ENCODE measurements at places on chromosomes 3 and 15.

- DNase-seq, result no peak
Observed at GRCh38 chr15:85956532-85957275, 123.0 kb upstream of the AGBL1 start.

GRCh38 chr3:134085034-134085775 lies 55.5 kb upstream of the SLCO2A1 start:
- DNase-seq, result no peak

DNA sequence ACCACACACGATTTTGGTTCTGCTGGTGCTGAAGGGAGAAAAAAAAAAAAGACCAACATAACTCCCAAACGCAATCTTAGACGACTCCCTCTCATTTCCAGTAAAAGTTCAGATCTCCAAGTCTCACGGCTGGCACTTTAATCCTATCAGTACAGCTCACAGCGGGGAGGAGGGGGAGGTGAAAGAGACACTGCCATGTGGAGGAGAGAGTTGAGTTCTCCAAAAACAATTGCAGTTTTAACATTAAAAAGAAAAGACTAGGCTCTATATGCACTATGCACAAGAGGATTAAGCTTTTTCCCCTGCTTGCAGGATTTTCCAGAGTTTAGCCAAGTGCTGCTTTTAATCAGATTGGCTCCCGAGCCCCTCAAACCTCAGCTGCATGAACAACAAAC lies 16.8 kb downstream of the BMF start:
- DNase-seq, result peak; percentile 65

- DNase-seq, result no peak
Observed at GRCh38 chr3:107992976-107993684, 97.7 kb downstream of the CD47 start.

GRCh38 chr3:61808526-61808925 lies 247.2 kb downstream of the PTPRG start:
- peak; percentile 84 for DNase-seq

GRCh38 chr3:38454884-38455638 lies 1.4 kb downstream of the ACVR2B start:
- peak; percentile 93 for DNase-seq

GRCh38 chr3:139764936-139765335 lies 87.2 kb upstream of the NMNAT3 start:
- DNase-seq, result no peak

DNA sequence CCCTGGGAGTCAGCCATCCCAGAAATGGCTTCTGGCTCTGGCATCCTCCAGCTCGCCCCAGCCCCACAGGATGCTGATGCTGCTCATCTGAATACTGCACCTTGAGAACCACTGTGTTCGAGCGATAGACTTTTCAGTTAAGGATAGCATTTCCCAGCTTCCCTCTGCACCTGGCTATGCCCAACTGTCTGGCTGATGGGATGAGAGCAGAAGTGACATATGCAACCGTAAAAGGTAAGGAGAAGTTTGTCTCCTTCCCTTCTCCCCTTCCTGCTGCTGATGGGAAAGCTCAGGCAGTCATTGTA lies 9.7 kb upstream of the HHATL start:
- DNase-seq, result no peak

- no peak for DNase-seq
Observed at GRCh38 chr3:64344721-64345207, 119.5 kb upstream of the PRICKLE2 start.

- no peak for DNase-seq
Observed at GRCh38 chr15:58355973-58356372, 75.8 kb upstream of the LIPC start.

GRCh38 chr3:182632077-182632393 lies 161.3 kb upstream of the ATP11B start:
- DNase-seq, result no peak

DNA sequence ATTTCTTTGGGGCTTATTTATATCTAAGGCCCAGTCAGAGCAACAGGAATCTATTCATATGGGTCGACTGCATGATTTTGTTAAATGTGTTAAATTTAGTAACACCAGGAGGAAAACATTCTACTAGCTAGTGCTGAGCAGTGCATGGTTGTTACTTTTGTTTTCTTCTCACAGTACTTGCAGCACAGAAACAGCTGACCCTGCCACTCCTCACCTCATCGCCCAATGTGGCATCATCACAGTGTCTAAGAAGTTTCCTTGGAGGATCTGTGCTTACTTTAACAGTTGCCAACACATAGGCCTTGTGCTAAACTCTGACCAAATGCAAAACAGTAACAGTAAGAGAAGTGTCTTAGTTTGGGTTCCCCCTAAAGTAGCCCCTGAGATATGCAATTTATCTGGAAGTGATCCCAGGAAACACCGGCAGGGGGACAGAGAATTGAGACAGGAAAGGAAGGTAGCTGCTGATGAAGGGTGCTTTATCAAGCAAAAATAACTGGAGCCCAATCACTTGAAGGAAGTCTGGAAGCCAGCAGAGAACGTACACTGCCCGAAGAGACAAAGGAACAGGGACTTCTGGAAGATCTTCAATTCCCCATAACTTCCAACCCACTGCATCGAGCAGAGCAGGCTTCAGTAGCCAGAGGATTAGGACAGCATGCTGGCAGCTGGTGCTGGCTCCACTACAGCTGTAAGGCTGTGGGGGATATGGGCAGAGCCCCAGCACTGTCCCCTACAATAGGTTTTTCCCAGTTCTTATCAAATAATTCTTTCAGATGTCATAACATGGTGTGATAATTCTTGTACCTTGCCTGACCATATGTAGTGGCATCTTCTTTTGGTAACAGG lies 36.0 kb upstream of the ULK4 start:
- DNase-seq, result no peak

DNA sequence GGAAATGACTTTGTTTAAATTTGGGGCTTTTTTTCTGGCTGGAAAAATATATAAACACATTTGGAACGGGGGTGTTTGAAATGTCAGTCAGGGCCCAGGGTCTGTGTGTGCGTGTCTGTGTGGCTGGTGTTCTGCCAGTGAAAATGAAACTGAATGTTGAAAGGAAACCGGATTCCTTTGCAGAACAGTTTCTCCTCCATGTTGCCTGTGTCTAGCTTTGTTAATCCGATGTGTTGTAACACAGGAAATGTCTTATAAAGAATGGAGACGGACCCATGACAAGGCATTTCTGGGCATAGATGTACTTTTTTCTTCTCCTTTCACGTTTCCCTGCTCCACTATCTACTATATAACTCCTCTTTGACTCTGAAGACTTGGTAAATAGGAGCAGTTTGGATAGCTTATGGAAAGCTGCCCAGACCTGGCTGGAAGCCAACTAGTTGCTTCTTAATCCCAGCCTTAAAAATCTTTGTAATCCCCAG lies 2.8 kb downstream of the SQOR start:
- peak; percentile 47 for DNase-seq

GRCh38 chr15:45456212-45457106 lies 66.1 kb downstream of the SLC30A4 start:
- DNase-seq, result peak; percentile 62

DNA sequence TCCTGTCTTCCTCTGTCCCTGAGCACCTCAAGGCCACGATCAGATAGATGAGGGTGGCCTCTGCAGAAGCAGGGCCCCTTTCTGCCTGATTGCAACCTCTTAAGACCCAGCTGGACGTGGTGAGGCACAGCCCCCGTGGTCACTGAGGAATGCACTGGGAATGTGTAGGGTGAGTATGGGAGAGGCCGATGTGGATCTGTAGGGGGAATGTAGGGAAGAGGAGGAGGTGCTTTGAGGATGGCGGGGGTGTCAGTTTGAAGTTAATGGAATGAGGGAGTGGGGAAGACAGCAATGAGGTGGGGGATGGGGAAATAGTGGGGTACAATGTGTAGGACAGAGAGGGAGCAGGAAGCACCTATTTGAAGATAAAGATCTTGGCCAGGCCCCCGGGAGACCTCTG lies 785 bp upstream of the IQCF5 start:
- DNase-seq, result no peak

GRCh38 chr3:128784232-128784631 lies 58.2 kb downstream of the RAB7A start:
- peak; percentile 33 for DNase-seq

- DNase-seq, result no peak
Observed at GRCh38 chr15:50880206-50880605, 28.3 kb upstream of the AP4E1 start.

- DNase-seq, result no peak
Observed at GRCh38 chr3:32147509-32147908, 41.1 kb downstream of the GPD1L start.

- DNase-seq, result no peak
Observed at GRCh38 chr15:83430441-83430840, 16.7 kb upstream of the SH3GL3 start.
